ENCODE measurements at places on chromosomes 2 and 18.

DNA sequence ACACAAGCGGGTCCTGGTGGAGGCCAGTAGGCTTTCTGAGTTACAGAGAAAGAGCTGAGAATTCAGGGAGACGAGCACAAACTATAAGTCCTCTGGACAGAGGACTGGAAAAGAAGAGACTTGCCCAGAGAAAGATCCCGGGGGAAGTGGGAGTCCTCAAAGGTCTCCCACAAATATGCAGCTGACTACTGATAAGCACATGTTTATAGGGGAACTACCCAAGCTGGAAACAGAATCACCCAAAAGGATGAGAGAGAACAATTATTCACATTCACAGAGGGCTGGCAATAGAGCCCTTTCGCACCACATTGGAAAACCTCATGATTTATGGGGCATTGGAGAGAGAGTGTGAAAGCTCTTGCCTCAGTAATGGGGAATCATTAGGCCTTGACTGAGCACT lies 337.6 kb downstream of the IRS1 start:
- no peak for DNase-seq

- DNase-seq = no peak
These were observed 33.3 kb downstream of the RTTN start for GRCh38 chr18:70172225-70172624.

DNA sequence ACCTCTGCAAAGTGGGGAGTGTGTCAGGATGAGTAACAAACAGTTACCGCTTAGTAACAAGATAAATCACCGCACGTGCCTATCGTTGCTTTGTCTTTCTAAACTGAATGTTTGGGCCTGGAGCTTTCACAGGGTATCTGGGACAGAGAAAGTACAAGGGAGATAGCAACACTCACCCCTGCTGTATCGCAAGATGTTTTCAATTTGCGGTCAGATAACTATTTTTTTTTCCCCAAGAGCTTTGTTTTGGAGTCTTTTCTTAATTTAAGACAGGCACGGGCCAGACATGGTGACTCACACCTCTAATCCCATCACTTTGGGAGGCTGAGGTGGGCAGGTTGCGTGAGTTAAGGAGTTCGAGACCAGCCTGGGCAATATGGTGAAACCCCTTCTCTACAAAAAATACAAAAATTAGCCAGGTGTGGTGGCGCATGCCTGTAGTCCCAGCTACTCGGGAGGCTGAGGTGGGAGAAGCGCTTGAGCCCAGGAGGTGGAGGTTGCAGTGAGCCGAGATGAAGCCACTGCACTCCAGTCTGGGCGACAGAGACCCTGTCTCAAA lies 146.6 kb downstream of the GBX2 start:
- DNase-seq = no peak

GRCh38 chr2:60634438-60634837 lies 81.0 kb upstream of the BCL11A start:
- no peak for DNase-seq

DNA sequence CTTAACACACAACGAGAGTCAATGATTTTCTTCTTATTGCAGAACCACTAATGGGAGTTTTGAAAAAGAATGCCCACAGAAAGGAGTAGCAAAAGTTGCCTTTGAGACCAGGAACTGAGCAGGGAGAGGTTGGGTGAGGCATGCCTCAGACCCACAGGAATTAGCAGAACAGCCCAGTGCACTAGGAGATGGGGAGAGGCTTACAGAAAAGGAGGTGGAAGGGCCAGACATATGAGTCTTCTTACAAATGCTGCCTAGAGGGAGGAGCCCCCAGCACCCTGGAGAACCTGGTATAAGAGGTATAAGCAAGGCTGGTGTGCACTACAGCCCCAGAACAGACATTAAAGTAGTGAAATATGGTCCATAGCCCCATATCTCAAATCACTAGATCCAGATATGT lies 162.0 kb downstream of the DTNA start:
- DNase-seq = no peak

- DNase-seq = no peak
These were observed 27.4 kb upstream of the ERCC3 start for GRCh38 chr2:127321303-127321702.

GRCh38 chr18:52936931-52937330 lies 596.9 kb downstream of the DCC start:
- DNase-seq = no peak

- DNase-seq = no peak
These were observed 62.4 kb upstream of the GCFC2 start for GRCh38 chr2:75772908-75773630.

- DNase-seq = no peak
These were observed 71.5 kb upstream of the HDAC4 start for GRCh38 chr2:239472235-239472775.

GRCh38 chr18:49431165-49431962 lies 29.1 kb downstream of the DYM start:
- no peak for DNase-seq

GRCh38 chr2:11022591-11023273 lies 111.0 kb downstream of the KCNF1 start:
- no peak for DNase-seq

GRCh38 chr2:106565599-106565998 lies 78.4 kb downstream of the CD8B2 start:
- no peak for DNase-seq

DNA sequence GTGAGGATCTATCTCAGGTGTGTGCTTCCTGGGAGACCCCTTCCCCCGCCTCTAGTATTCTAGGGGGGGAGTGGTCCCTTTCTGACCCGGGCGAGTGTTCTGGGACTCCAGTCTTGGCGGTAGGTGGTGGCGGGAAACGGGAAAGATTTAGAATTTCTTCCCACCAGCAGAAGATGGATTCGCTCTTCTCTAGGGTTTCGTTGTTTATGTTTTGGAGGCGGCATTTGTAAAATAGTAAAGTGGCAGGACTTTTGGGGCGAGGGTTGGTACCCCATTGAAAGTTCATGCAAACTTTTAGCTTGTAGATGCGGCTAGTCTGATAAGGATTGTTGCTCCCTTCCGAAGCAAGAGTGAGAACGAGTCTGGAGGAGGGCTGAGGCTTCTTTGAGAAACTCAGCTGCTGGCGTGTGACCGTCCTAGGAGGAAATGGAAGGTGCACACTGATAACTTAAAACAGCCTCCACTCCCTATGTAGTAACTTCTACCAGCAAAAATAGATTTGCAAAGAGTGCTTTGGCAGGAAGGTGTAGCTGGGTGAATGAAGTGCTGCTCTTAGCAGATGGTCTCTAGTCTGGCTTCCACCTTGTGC lies 412 bp downstream of the GPD2 start:
- DNase-seq = peak; percentile 27

GRCh38 chr2:129689653-129690448 lies 289.6 kb upstream of the RAB6C start:
- DNase-seq = no peak

GRCh38 chr2:146321175-146321574 lies 1523.7 kb upstream of the ACVR2A start:
- no peak for DNase-seq
